ENCODE measurements at places on chromosomes 7 and 10.

- DNase-seq: no peak
These were observed 170.2 kb upstream of the HABP2 start for GRCh38 chr10:113382691-113383090.

- DNase-seq: no peak
These were observed 70.2 kb upstream of the PODXL start for GRCh38 chr7:131626643-131627042.

- no peak for DNase-seq
These were observed 286.4 kb upstream of the SP4 start for GRCh38 chr7:21141476-21141875.

GRCh38 chr10:103709341-103709920, 145.9 kb downstream of the SH3PXD2A start:
- DNase-seq: no peak

GRCh38 chr7:69951458-69951857, 353.2 kb downstream of the AUTS2 start:
- DNase-seq: no peak

GRCh38 chr10:103564776-103565520, 71.4 kb downstream of the NEURL1 start:
- peak; percentile 58 for DNase-seq

GRCh38 chr7:28615091-28615490, 202.8 kb downstream of the CREB5 start:
- DNase-seq: no peak

DNA sequence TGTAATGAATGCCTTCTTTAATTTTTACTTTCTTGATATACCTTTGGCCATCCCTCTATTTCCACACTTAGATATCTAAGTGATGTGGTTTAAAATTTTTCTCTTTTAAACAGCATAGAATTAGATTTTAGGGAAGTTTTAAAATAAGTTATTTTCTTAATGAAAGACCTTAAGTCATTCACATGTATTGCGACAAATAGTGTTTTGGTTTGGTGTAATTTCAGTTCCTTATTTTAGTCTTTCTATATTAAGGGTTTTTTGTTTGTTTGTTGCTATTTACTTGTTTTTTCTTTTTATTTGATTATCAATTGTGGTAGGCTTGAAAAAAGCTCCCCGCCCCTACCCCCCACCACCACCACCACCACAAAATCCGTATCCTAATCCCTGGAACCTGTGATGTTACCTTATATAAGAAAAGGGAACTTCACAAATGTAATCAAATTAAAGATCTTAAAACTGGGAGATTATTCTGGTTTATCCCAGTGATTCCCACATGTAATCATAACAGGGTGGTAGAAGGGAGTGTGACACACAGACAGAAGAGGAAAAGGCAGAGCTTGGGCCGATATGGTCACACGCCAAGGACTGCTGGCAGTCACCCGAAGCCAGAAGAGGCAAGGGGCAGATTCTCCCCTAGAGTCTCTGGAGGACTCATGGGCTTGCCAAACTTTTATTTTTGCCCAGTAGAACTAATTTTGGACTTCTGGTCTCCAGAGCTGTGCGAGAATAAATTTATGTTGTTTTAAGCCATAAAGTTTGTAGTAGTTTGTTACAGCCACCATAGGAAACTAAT, 149.7 kb downstream of the NPSR1 start:
- DNase-seq: no peak

Measured in activated CD4-positive, CD25-positive, alpha-beta regulatory T cell treated with anti-CD3 and anti-CD28 coated beads, Interleukin-2, amount 50 U/mL, for 72 hours (primary cell).